ENCODE measurements at places on chromosomes 6 and 20. TPM values are rescaled to one million over a fixed set of nuclear protein-coding genes. Genes with fewer than 3 reads are reported as not detected.

GRCh38 chr6:24283043-24283985 is 74.5 kb downstream of the DCDC2 start:
- no peaks in the 10 kb centered on the region for H3K36me3 ChIP-seq
- no peaks in the 10 kb centered on the region for H3K27me3 ChIP-seq
- peak; percentile 34 for DNase-seq
- no peak overlapping the region for H3K4me3 ChIP-seq

DNA sequence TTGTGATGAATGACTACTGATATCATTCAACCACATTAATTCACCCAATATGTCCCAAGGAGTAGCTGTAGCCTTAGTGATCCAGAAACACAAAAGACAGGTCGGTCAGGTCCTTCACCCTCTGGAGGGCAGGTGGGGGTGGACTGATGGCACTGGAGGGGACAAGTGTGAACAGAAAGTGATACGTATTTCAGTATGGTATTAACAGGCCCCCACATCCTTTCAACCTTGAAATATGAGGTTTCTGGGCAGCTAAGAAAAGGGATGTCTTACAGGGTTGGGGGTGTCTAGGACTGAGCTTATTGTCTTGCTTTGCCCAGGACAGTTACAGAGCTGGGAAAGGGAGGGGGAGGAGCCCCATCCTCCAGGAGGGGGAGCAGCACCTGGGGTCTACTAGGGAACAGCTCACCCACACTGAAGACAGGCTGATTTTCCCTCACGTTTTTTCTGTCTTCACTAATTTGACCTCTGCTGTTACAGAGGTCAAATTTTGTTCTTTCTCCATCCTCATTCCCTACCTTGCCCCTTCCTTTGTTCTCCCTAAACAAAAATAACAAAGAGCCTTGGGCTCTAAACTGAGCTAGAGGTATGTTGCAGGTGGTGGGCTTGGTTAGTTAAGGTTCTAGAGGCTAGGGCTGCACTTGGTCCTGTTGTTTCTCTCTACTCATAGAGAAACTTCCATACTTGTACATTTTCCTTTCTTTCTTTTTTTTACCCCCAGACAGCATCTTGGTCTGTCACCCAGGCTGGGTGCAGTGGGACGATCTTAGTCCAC is 38.0 kb upstream of the EEF1A1 start:
- no peaks in the 10 kb centered on the region for H3K27me3 ChIP-seq
- peaks cover 6% of the 10 kb centered on the region for H3K4me1 ChIP-seq
- no peak for DNase-seq
- H3K4me3 ChIP-seq: no peak overlapping the region

DNA sequence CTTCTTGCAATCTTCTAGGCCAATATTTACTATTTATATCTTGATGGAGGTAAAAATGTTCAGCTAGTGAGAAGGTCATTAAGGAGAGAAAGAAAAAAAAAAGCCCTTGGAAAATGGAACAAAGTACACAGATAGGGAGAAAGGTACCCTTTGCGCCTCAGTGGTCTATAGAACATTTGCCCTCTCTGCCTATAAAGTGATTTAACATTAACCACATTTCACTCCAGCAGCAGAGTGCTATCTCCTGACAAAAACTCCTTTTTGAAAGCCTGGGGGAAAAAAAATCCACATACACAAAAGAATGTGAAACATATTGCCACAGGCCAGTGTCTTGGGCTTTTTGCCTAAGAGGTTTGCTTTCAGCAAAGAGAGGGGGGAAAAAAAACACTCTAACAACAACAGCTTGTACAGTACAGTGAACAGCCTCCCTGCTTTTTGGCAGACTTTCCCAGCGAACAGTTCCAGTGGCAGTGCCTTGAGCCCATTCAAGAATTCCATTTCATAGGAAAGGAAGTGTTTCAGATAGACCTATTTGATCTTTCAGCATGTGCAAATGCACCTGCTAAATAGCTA is 695 bp downstream of the ARHGAP18 start:
- no peaks in the 10 kb centered on the region for H3K4me1 ChIP-seq
- peak overlapping the region; percentile 68 for H3K4me3 ChIP-seq

DNA sequence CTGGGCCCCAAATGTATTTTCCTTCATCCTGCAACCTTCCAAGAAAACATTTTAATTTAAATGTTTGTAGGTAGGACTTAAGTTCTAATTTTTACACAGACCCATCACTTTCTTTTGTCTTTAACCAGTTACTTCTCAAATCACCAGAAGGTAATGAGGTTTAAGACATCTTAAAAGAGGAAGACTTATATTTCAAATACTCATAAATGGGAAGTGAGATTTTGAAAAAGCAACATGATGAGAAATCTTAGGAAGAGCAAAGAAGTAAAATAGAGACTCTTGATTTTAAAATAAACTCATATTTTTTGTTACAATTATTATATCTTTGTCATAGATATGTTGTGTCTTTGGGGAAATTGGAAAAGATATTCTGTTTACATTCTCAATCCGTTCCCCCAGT is 82.3 kb downstream of the SYNE1 start:
- H3K4me1 ChIP-seq: no peaks in the 10 kb centered on the region
- no peak overlapping the region for H3K4me3 ChIP-seq
- no peak overlapping the region for H3K27ac ChIP-seq
- DNase-seq: no peak
- H3K36me3 ChIP-seq: no peaks in the 10 kb centered on the region

DNA sequence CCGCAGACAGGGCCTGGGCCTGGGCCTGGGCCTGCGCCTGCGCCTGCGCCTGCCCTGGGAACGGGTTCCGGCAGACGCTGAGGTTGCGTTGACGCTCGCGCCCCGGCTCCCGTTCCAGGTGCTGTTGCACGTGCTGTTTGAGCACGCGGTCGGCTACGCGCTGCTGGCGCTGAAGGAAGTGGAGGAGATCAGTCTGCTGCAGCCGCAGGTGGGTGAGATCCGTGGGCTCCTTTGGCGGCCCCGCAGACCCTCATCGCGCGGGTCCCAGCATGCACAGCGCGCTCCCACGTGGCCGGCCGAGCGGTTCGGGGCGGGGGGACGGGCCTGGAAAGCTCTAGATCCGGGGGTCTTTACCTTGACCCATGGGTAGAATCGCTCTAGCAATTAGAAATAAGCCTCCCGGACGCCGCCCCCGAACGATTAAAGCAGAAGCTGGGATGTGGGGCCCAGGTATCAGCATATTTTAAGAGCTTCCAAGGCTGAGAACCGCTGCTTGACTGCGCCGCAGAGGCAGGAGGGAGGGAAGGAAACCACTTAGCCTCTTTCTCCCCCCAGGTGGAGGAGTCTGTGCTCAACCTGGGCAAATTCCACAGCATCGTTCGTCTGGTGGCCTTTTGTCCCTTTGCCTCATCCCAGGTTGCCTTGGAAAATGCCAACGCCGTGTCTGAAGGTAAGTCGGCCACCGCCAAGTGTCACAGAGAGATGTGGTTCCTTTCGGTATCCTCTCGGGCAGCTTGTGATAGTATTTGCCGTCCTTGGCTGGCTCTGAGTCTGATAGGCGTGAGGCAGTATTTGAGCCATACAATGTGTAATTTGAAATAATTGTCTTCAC is 508 bp downstream of the NOP56 start:
- DNase-seq: no peak
- peak overlapping the region; percentile 99 for H3K4me3 ChIP-seq
- peak overlapping the region; percentile 96 for H3K27ac ChIP-seq
- H3K4me1 ChIP-seq: no peaks in the 10 kb centered on the region

- no peaks in the 10 kb centered on the region for H3K27me3 ChIP-seq
- no peak overlapping the region for H3K4me3 ChIP-seq
- H3K4me1 ChIP-seq: no peaks in the 10 kb centered on the region
- H3K27ac ChIP-seq: no peak overlapping the region
- peaks cover 35% of the 10 kb centered on the region for H3K36me3 ChIP-seq
Observed at GRCh38 chr20:41116282-41116956, 20.9 kb upstream of the PLCG1 start.

The CRIP3 gene
- total RNA-seq: 46.3 TPM

GRCh38 chr6:106894978-106895702 is 79.4 kb downstream of the CD24 start:
- no peaks in the 10 kb centered on the region for H3K27me3 ChIP-seq
- peaks cover 4% of the 10 kb centered on the region for H3K4me1 ChIP-seq
- H3K36me3 ChIP-seq: no peaks in the 10 kb centered on the region
- no peak overlapping the region for H3K4me3 ChIP-seq

DNA sequence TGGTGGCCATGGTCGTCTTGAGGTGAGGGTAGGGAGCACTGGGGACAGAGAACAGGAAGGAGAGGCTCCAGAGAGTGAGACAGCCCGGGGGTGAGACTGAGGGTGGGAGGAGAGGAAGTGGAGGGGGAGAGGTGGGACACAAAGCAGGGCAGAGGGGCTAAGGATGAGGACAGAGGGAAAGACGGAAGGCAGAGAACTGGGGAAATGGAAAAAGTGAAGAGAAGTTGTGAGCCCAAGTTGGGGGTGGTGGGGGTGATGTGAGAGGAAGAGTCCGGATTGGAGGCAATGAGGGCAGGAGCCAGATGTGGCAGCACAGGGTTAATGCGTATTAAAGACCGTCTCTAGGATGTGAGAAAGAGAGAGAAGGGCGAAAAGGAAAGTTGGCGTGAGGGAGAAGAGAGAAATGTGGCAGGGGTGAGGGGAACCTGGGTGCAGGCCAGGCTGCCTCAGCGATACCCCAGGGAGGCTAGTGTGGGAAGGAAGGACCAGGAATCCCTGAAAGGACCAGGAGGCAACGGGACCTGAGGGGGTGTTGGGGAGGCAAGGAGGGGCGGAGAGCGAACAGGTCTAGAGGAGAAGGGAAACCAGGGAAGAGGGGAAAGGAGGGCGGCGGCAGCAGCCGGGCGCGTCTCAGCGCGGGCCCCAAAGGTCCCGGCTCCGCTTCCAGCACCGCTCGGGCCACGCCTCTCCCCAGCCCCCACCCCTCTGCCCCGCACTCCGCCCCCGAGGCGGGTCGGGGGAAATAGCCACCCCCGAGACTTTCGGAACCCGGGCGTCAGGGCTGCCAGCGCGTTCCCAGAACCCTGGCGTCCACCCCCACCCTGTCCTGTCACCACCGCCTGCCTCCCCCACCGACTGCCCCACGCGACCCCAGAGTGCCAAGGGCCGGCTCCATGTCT is at the start of gene PPP1R18:
Gene PPP1R18, minus strand, starts transcription at position 637 of the 899 bp plus-strand sequence. Its CDS starts 627 bp downstream, at position 10.
- DNase-seq: no peak
- peak within 1 kb of the TSS; percentile 77 for H3K4me3 ChIP-seq
- peak within 1 kb of the TSS; percentile 35 for H3K27ac ChIP-seq

DNA sequence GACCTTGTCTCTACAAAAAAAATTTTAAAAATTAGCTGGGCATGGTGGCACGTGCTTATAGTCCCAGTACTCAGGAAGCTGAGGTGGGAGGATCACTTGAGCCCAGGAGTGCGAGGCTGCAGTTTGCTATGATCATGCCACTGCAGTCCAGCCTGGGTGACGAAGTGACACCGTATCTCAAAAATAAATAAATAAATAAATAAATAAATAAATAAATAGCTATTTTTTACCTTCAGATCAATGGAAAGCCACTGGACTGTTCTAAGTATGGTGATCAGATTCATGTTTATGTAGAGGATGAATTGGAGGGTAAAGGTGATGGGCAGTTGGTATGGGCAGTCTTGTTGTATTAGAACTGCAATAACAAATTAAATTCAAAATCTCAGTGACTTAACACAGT is 24.0 kb downstream of the DSTN start:
- no peak overlapping the region for H3K27ac ChIP-seq
- peaks cover 13% of the 10 kb centered on the region for H3K4me1 ChIP-seq
- DNase-seq: no peak
- no peaks in the 10 kb centered on the region for H3K36me3 ChIP-seq
- H3K27me3 ChIP-seq: no peaks in the 10 kb centered on the region

GRCh38 chr6:139944976-139945375 is 570.5 kb upstream of the CITED2 start:
- peaks cover 5% of the 10 kb centered on the region for H3K4me1 ChIP-seq
- H3K27me3 ChIP-seq: no peaks in the 10 kb centered on the region
- no peak for DNase-seq
- H3K36me3 ChIP-seq: no peaks in the 10 kb centered on the region
- no peak overlapping the region for H3K27ac ChIP-seq
- H3K4me3 ChIP-seq: no peak overlapping the region

GRCh38 chr6:102581378-102582124 is 1188.0 kb downstream of the GRIK2 start:
- H3K27ac ChIP-seq: no peak overlapping the region
- no peak for DNase-seq
- no peaks in the 10 kb centered on the region for H3K36me3 ChIP-seq
- H3K4me3 ChIP-seq: no peak overlapping the region

- no peaks in the 10 kb centered on the region for H3K4me1 ChIP-seq
- H3K36me3 ChIP-seq: no peaks in the 10 kb centered on the region
- DNase-seq: no peak
- H3K27me3 ChIP-seq: no peaks in the 10 kb centered on the region
Observed at GRCh38 chr6:87742106-87742505, 40.1 kb upstream of the AKIRIN2 start.

DNA sequence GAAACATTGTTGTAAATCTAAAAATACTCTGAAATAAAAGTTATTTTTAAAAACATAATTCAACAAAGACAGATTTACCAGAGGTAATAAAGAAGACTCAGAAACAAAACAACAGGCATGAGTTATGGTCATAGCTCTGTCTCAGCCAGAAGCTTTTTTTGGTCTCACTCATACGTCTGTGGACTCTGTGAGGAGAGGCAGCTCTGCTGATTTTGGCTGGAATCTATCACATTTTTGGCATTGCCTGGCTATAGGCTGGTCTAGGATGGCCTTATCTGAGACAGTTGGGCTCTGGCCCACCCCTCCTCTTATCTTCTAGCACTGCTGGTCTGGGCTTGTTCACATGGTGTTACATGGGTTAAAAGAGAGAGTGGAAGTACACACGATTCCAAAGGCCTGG is 514.0 kb upstream of the BTBD3 start:
- H3K4me3 ChIP-seq: no peak overlapping the region
- H3K36me3 ChIP-seq: no peaks in the 10 kb centered on the region
- no peaks in the 10 kb centered on the region for H3K27me3 ChIP-seq
- DNase-seq: no peak

- no peaks in the 10 kb centered on the region for H3K27me3 ChIP-seq
- peaks cover 78% of the 10 kb centered on the region for H3K36me3 ChIP-seq
- H3K4me1 ChIP-seq: peaks cover 7% of the 10 kb centered on the region
- H3K27ac ChIP-seq: no peak overlapping the region
- H3K4me3 ChIP-seq: no peak overlapping the region
Observed at GRCh38 chr20:49288250-49288751, 10.4 kb upstream of the ZNFX1 start.

DNA sequence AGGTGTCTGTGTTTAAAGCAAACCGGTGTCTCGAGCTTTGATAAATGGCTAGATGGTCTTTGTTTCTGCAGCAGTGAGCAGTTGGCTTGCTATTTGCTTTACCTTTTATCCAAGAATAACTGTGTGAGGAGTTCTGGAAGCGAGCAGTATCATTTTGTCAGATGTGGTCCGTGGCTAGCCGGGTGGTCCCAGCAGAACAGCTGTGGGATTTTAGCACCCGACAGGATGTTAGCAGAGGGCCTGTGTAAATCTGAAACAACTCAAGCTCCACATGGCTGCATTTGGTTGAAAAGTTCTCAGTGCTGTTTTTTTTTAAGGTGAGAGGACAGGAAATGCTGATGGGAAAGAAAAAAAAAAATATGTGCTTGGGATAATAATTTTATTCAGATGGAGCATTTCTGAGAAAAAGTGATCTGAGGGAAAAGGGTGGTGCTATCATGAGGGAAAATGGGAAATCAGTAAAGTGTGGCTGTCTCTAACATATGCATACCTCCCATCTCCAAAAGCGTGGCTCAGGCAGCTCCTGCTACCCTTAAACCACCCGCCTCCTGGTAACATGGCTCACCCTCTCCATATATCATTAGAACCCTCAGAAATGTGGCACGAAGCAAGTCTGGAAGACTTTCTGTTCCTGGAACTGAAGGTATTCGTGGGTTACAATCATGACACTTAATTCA is 215.4 kb downstream of the TSHZ2 start:
- DNase-seq: no peak
- no peak overlapping the region for H3K27ac ChIP-seq
- H3K4me3 ChIP-seq: no peak overlapping the region
- peaks cover 2% of the 10 kb centered on the region for H3K4me1 ChIP-seq
- H3K36me3 ChIP-seq: no peaks in the 10 kb centered on the region

Data from H1 (cell line).